ENCODE measurements at places on chromosomes 12 and 14. TPM values are rescaled to one million over a fixed set of nuclear protein-coding genes. Genes with fewer than 3 reads are reported as not detected.

The ANG gene
- total RNA-seq = 7.4 TPM

- no peaks in the 10 kb centered on the region for H3K36me3 ChIP-seq
- H3K4me1 ChIP-seq = no peaks in the 10 kb centered on the region
- peaks cover under 1% of the 10 kb centered on the region for H3K27me3 ChIP-seq
- H3K27ac ChIP-seq = no peak overlapping the region
- no peak for DNase-seq
- H3K4me3 ChIP-seq = no peak overlapping the region
These were observed 11.5 kb downstream of the OAS2 start for GRCh38 chr12:112989806-112990205.

The ASB2 gene
- 0.38 TPM for total RNA-seq

DNA sequence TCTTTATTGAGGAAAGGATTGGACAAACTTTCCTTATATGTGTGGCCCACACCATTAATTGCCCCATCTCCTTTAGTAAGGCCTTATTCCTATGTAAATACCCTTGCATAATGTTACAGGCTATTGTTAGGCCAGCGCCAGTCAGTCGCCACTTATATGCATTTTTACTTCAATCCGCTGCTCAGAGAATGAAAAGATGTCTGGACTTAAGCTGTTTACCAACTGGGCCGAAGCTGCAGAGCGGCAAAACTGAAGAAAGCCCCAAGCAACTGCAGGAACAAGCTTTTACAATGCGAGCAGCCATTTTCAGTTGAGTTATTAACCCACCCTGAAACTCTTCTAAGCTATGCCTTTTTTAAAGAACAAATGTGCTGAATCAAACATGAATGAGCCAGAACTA is 92.1 kb upstream of the OTX2 start:
- no peak overlapping the region for H3K4me3 ChIP-seq
- peaks cover 9% of the 10 kb centered on the region for H3K27me3 ChIP-seq
- no peaks in the 10 kb centered on the region for H3K4me1 ChIP-seq

- H3K36me3 ChIP-seq = no peaks in the 10 kb centered on the region
- no peak overlapping the region for H3K27ac ChIP-seq
- H3K4me1 ChIP-seq = no peaks in the 10 kb centered on the region
These were observed 93.4 kb upstream of the TBX5 start for GRCh38 chr12:114499338-114499737.

DNA sequence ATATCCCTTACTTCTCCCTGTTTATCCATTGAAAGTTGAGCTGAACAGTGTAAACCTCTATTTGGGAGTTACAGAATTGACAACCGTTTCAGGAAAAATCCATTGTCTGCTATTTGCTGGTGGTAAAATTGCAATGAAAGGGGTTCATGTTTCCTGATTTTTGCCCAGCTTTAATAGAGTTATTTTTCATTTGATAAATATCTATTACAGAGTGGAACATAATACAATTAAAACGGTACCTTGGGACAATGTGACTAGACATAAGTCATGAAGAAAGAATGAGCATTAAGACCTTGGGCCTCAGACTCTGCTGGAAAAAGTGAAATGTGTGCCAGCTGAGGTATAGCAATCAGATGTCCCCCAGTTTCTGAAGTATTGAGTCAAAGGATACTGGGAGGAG is 13.1 kb downstream of the PTPRR start:
- no peak overlapping the region for H3K27ac ChIP-seq
- H3K4me3 ChIP-seq = no peak overlapping the region
- H3K36me3 ChIP-seq = no peaks in the 10 kb centered on the region
- no peak for DNase-seq

- no peak for DNase-seq
- peak overlapping the region; percentile 55 for H3K27ac ChIP-seq
- H3K36me3 ChIP-seq = no peaks in the 10 kb centered on the region
- peaks cover 71% of the 10 kb centered on the region for H3K4me1 ChIP-seq
- no peak overlapping the region for H3K4me3 ChIP-seq
These were observed 75.8 kb downstream of the DAD1 start for GRCh38 chr14:22513066-22513812.

- H3K27me3 ChIP-seq = peaks cover 4% of the 10 kb centered on the region
- no peaks in the 10 kb centered on the region for H3K36me3 ChIP-seq
- H3K4me3 ChIP-seq = no peak overlapping the region
- no peak overlapping the region for H3K27ac ChIP-seq
These were observed 18.8 kb upstream of the PIK3C2G start for GRCh38 chr12:18242380-18243089.

The ESPL1 gene
- total RNA-seq = 8.6 TPM

The TAS2R9 gene
- not detected for total RNA-seq

- no peaks in the 10 kb centered on the region for H3K36me3 ChIP-seq
- H3K27me3 ChIP-seq = peaks cover 52% of the 10 kb centered on the region
- no peak for DNase-seq
- H3K4me1 ChIP-seq = peaks cover 2% of the 10 kb centered on the region
These were observed 2.0 kb upstream of the CCDC63 start for GRCh38 chr12:110844551-110845338.
